ENCODE measurements at places on chromosomes 2 and 18.

GRCh38 chr2:140275427-140275826 is 1495.2 kb upstream of the NXPH2 start:
- DNase-seq = no peak

- DNase-seq = no peak
Measured at GRCh38 chr2:71872466-71873051, 275.1 kb downstream of the CYP26B1 start.

- no peak for DNase-seq
Measured at GRCh38 chr2:27053776-27054175, 2.3 kb downstream of the AGBL5 start.

DNA sequence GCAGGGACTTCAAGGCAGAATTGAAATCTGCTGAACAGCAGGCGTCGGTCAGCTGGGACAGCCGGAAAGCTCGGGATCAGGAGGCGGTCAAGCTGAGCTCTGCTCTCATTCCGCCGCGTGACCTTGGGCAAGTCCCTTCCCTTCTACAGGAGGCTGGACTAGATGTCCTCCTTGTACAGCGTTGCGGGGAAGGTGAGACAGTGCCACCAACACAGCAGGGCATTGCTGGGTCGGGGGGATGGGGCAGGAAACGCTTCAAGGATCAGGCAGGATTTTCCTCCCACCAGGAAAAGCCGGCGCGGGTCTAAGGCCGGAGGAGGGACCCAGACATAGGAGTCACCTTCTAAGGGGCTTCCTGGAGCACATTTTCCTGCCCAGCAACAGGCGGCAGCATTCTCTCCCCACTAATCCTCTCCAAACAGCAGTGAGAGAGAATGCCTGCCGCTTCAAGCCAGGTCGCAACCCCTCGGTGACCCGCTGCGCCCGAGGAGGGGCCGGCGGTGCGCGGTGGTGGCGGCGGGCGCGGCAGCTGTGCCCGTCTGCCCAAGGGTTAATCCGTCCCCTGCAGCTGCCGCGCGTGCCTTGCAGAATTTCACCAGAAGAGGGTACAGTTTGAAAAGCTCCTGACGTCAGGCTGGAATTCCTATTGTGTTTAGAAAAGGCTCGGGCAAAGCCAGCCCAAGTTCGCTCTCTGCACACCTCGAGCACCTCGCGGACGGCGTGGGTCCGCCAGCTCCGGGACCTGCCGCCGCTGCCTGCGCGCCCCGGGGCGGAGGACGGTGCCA is at the start of gene KCNF1:
Gene KCNF1, plus strand, starts transcription at position 644 of the 785 bp plus-strand sequence. CDS start 493 bp downstream, outside the sequence.
- peak; percentile 84 for DNase-seq

- DNase-seq = no peak
Measured at GRCh38 chr2:234960175-234961088, 8.6 kb downstream of the SH3BP4 start.

GRCh38 chr2:74873678-74874640 is 40.0 kb downstream of the HK2 start:
- DNase-seq = no peak

DNA sequence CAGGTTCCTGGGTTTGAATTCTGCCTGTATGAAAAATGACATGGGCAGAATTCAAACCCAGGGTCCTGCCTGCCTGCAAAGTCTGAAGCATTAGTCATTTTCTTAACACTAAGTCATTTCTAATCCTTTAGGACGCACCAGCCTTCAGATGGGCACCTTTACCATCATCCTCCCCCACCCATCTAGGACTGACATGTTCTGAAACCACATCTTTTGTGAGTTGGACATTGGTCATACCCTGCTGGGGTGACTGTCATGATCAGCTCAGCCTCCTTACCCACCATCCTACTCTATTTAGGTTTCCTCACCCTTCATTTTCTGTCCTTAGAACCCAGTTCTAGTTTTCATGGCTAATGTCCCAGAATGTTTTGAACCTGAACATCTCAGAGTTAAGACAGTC is 104.9 kb downstream of the TRIB2 start:
- DNase-seq = no peak

DNA sequence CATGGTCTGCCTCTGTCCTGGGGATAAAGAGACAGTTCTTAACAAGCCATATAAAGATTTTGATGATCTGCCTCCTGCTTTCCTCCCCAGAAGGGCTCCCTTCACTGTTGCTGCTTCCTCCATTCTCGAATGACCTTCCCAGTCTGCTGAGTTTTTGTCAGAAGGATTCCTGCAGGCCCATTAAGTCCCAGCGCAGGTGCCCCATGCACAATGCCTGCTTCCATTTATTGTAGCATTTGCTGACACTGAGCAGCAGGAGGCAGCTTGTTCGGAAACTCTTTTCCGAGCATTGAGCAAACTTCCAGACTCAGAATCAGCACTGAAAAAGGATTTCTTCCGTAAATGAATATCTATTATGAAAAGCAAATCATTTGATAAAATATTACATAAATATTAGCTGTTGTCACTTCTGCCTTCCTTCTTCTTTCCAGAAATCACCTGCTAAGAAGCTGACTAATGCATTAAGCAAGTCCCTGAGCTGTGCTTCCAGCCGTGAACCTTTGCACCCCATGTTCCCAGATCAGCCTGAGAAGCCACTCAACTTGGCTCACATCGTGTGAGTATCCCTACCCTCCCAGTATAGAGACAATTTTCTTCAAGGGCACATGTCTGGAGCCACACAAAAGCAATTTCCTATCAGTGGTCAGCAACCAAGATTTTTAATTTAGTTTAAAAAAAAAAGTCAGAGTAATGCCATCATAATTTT is 110.4 kb downstream of the DTNA start:
- no peak for DNase-seq

GRCh38 chr2:176105078-176105729 is 1.9 kb upstream of the HOXD11 start:
- no peak for DNase-seq

GRCh38 chr2:11411768-11412448 is 54.1 kb downstream of the E2F6 start:
- DNase-seq = peak; percentile 76

DNA sequence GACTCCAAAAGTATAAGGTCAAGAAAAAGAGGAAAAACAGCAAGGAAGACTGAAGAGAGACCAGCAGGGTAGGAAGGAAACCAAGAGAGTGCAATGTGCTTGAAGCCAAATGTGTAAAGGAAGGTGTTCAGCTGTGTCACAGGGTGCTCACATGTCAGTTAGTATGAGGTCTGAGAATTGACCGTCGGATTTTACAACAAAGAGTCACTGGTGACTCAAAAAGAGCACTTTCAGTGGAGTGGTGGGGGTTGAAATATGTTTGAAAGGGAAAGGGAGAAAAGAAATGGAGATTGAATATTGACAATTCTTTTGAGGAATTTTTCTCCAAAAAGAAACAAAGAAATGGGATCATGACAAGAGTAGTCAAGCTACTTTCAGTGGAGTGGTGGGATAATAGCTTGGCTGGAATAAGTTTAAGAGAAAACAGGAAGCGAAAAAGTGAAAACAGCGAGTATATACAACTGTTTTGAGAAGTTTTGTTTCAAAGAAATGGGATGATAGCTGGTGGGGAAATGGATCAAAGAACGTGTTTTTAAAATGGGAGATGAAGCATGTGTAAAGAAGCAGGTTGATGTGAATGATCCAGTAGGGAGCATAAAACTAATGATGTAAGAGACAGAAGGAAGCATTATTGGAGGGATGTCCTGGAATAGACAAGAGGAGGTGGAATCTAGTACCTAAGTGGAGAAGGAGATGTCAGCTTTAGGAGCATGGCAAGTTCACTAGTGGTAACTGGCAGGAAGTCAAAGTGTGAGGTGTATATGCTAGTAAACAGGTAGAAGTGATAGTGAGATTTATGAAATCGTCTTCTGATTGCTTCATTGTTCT is 3.6 kb upstream of the TSPYL6 start:
- DNase-seq = no peak

GRCh38 chr2:139720056-139720455 is 939.9 kb upstream of the NXPH2 start:
- DNase-seq = no peak

GRCh38 chr18:4063545-4063944 is 391.6 kb downstream of the DLGAP1 start:
- DNase-seq = no peak

DNA sequence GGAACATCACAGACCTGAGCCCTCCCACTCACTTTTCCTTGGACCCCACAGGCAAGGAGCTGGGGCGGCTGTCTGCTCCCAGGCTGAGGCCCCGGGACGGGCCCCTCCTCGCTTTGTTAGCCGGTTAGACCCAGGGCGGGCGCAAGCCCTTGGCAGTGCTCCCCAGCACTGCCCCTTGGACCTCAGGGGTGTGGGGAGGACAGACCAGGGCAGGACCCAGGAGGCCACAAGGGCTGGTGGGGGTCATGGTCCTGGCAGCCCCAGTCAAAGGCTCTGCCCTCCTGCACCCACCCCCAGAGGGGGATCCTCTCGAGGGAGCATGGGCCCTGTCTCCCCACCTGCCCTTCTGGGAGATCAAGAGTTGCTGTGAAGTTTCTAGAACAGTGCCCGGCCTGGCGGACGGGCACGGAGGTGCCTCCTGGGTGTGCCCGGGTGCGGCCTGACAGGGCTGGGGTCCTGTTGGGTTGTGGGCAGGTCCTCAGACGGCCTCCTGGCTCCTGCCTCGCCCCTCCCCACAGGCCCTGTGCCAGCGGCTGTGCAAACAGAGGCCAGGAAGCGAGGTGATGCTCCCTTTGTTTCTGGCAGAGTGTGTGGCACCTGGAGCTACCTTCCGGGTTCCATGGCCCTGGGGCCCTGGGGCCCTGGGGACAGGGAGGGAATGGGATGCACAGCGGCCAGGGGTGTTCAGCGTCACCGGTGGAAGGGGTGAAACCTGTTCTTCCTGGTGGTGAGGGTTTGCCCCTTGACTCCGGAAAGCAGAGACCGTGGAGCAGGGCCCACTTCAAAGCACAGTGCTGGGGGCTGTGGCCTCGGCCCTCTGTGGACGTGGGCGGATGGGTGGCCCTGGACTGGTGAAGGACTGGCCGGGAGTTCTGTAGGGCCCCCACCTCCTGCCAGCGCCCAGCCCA is 2.9 kb upstream of the GAL3ST2 start:
- no peak for DNase-seq

- no peak for DNase-seq
Measured at GRCh38 chr2:181123798-181124231, 143.4 kb downstream of the UBE2E3 start.

- DNase-seq = no peak
Measured at GRCh38 chr2:238403632-238404405, 22.9 kb upstream of the ASB1 start.

GRCh38 chr18:41703744-41704530 is 251.1 kb upstream of the PIK3C3 start:
- DNase-seq = no peak

- no peak for DNase-seq
Measured at GRCh38 chr2:26067980-26068507, 34.2 kb downstream of the RAB10 start.

GRCh38 chr18:50749945-50750344 is 69.9 kb downstream of the MRO start:
- no peak for DNase-seq

- DNase-seq = no peak
Measured at GRCh38 chr2:950080-950966, at the start of gene SNTG2. Gene SNTG2, plus strand, starts transcription at chr2:950849. Its CDS starts 148 bp downstream, at chr2:950997.

DNA sequence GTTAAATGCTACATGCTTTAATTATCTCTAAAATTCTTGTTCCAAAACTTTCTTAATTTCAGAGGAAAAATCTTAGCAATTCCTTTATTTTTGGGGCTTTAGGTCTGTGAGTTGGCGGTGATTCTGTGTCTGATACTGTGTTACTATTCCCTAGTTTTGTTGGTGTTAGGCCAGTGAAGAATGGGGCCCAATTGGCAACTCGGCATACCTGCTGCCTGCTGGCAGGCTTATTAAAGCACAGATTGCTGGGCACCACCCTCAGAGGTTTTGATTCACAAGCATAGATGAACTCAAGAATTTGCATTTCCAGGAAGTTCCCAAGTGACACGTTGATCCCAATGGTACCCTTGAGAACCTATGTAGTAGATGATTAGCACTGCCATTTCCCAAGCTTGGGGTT is 101.6 kb downstream of the OSBPL6 start:
- no peak for DNase-seq

DNA sequence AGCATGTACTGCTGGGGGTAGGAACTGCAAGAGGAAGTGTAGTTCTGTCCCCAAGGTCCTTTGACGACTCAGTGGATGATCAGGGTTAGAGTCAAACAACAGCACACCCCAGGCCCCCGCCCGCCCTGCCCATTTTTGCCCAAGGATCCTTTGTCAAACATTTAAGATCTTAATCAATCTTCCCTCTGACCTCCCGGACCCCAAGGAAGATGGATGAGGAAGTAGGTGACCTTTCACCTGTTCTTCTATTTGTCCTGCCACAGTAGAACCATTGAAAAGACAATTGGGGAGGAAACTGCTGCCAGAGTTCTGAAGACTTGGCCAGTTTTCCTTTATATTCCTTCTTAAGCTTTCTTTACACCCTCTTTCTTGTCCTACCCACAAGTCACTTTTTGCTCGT is 12.1 kb downstream of the EPHA4 start:
- DNase-seq = no peak

- DNase-seq = no peak
Measured at GRCh38 chr2:154130821-154131220, 259.1 kb downstream of the GALNT13 start.

DNA sequence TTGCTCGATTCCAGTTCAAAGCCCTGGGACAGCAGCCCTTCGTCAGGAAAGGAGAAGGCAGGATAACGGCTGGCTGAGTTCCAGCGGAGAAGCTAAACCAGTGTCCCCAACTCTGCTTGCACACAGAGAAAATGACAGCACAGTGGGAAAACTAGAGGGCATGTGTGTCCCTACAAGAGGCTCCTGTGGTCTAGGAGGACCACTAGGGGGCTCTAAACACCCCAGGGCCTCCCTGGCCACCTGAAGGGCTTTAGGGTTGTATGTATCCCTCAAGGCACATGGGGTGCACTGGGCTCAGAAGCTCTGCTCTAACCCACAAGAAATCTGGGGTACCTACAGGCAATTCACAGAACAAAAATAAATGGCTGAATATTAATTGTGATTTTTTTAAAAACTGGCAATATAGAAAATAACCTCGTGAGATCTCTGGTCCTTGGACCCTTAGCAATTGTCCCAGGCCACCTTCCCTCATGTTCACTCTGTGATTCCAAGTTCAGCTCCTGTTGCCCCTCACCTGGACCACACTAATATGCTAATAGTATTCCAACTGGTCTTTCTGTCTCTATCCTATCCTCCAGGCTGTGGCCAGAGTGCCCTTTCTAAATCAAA is 17.5 kb downstream of the STAT1 start:
- no peak for DNase-seq

GRCh38 chr2:187360286-187360685 is 87.8 kb downstream of the CALCRL start:
- no peak for DNase-seq
